Activated CD4-positive, alpha-beta T cell treated with anti-CD3 and anti-CD28 coated beads, Interleukin-2, amount 50 U/mL, for 24 hours (primary cell): ENCODE measurements at places on chromosomes 5 and 9.
A peak's percentile ranks its signal among the peaks of the same experiment; 100 is the strongest.

GRCh38 chr5:156631005-156631404 lies 219.1 kb upstream of the PPP1R2B start:
- no peak for DNase-seq

DNA sequence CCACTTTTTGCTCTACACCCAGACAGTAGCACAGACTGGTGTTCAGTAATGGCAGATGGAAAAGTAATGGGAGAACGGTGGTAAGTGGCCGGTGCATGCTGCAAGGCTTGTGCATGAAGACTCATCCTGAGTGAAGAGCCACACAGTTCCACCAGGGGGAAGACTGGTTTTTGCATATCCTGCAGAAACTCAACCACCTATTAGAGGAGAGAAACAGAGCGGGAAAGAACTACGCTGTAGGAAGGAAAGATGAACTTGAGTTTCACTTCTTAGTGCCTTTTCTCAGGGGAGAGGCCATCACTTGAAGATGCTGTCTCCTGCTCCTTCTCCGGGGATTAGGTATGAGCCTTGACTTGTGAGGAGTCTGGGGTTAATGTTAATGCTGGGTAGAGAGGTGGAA lies 9.4 kb upstream of the PRSS3 start:
- no peak for DNase-seq

GRCh38 chr9:97559111-97559514 lies 57.6 kb downstream of the TMOD1 start:
- DNase-seq: no peak

DNA sequence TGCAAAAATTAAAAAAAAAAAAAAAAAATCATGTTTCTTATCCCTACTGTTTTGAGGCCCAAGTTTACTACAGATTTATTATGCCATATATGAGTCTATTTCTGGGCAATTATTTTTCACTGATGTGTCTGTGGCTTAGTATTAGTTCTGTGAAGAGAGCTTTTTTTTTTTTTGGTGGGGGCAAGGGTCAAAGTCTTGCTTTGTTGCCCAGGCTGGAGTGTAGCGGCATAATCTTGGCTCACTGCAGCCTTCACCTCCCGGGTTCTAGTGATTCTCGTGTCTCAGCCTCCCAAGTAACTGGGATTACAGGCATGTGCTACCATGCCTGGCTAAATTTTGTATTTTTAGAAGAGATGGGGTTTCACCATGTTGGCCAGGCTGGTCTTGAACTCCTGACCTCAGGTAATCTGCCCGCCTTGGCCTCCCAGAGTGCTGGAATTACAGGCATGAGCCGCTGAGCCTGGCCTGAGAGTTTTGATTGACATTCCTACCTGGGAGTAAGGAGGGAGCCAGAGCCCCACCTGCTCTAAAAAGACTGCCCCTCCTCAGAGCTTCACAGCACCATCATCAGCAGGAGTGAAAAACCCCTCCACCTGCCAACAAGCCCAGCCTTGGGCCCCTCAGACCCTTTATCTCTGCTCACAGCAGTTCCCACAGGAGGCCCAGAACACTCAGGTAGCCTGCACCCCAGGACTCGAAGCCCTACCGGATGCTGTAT lies 36.1 kb upstream of the JADE2 start:
- DNase-seq: no peak

DNA sequence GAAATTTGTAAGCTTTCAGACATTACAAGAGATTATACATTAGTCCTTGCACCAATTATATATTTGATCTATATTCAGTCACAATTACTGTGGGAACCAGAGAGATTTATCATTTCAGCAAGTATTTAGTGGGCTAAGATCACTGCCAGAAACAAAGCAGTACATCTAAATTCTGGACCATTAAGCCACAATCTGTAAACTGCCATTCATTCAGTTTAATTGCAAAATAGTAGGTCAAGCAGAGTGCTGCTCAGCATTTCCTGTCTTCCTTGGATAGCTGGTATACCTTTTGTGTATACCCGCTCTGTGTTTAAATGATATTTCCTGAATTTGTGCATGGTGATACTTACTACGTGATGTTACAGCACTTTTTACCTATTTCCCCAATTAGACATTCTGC lies 42.6 kb downstream of the CDH10 start:
- DNase-seq: no peak

- DNase-seq: no peak
Measured at GRCh38 chr9:131290036-131290766, 678 bp downstream of the PLPP7 start.

GRCh38 chr9:120926397-120926928 lies at the start of gene TRAF1:
TRAF1 (minus strand) TSS chr9:120926796; CDS start chr9:120926075, 721 bp downstream.
- no peak for DNase-seq

GRCh38 chr5:170028124-170028523 lies 47.8 kb upstream of the INSYN2B start:
- no peak for DNase-seq

DNA sequence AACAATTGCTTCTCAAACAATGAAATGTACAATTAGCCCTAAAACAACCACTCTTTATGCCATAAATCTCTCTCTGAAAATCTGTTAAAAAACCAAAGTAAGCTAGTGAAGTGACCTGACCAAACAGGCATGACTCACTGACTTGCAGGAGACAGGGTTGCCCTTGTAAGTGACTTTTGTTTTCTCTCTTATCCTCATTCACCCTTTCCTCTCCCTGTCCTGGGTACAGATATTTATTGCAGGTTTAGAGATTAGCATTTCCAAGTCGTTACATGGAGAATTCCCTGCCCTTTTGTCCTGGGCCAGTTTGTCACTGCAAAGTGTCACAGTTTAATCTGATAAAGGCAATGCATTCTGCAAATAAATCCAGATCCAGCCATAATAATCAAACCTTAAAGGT lies 484.2 kb downstream of the IRX1 start:
- DNase-seq: no peak

- no peak for DNase-seq
Measured at GRCh38 chr5:34719029-34719428, 62.9 kb downstream of the RAI14 start.

GRCh38 chr9:1005043-1005667 lies 28.7 kb downstream of the DMRT3 start:
- no peak for DNase-seq

- DNase-seq: no peak
Measured at GRCh38 chr9:137783521-137783920, 94.1 kb upstream of the CACNA1B start.

GRCh38 chr9:113578882-113579282 lies 115.4 kb downstream of the RGS3 start:
- DNase-seq: peak; percentile 53

GRCh38 chr5:41598011-41598410 lies 87.6 kb upstream of the PLCXD3 start:
- no peak for DNase-seq

DNA sequence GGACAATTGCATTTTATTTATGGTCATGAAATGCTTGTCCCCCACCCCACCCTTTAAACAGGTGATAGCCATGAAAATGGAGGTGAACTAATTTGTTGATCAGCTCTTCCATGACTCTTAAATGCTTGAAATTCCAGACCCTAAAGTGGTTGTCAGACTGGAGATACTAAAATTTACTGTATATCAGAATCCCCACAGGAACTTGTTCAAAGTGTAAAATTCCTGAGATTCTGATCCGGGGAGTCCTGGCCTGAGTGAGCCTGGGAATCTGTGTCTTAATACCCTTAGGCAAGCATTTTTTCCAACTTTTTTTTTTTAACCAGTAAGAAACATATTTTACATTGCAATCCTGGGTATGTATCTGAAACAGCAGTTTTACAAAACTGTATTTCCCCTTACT lies 4.7 kb downstream of the SKP2 start:
- no peak for DNase-seq

DNA sequence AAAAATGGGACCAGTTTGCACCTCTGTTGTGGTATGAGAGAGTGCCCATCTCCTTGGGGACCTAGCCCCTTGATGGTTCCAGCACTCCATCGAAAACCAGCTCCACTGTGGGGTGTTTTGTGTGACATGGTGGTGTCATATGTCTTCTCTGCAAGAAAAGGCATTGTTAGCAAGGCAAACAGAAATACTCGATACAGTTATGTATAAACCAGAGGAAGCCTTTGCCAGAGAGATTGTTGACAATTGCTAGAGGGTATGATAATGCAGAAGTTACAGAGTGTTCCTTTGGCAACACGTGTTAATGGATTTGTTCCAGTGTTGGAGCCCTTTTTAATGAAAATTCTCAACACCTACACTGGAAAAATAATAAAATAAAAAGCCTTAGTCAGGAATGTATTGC lies 270.4 kb upstream of the DMRT1 start:
- DNase-seq: no peak

DNA sequence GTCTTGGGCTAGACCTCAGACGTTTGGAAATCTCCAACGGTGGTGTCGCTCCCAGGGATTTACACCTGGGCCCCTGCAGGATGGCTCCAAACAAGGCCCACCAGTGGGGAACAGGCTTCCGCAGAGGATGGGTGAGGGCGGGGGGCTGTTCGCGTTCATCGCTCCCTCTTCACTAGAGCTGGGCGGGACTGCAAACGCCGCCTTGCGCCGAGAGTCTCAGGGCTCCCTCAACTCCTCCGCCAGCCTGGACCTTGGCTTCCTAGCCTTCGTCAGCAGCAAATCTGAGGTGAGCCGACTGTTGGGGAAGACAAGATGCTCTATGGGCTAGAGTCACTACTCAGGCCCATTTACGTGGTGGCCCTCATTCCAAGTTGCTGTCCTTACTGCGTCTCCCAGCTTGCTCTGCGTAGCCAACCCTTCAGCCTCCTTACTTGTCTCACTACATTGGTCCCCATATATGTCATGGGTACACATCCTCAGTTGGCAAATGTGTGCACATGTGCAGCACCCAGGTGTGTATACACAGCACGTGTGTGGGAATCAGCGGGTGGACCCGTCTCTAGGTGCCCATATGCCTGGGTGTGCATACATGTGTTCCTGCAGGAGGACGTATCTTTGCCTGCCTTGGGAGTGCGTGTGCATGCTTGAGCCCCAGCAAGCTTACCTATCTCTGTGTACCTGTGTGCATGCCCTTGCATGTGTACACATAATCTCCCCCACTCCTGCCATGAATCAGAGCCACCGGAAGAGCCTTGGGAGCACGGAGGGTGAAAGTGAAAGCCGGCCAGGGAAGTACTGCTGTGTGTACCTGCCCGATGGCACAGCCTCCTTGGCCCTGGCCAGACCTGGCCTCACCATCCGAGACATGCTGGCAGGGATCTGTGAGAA lies 10.5 kb downstream of the RGS14 start:
- DNase-seq: no peak
